LHCN-M2 (cell line): ENCODE measurements at places on chromosomes 2 and 18. TPM values are rescaled to one million over a fixed set of nuclear protein-coding genes. Genes with fewer than 3 reads are reported as not detected.

DNA sequence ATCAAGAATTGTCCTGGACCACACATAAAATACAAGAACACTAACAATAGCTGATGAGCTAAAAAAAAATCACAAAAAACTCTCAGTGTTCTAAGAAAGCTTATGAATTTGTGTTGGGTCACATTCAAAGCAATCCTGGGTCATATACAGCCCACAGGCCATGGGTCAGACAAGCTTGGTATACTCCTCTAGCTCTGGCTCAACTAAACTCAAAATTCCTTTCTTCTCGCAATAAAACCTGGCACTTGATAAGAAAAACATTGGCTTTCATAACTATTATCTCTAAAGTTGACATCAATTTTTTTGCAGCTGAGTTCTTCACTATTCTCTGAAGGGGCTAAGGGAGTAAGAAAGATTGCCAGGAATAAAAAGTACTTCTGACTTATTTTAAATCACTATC lies 38.3 kb downstream of the FBXO48 start:
- no peak for DNase-seq

- DNase-seq = no peak
Measured at GRCh38 chr2:217538719-217539118, 464.1 kb downstream of the TNS1 start.

Gene GPR45
- total RNA-seq = not detected in 2 replicates

- no peak for DNase-seq
Measured at GRCh38 chr2:152693033-152693432, 24.2 kb downstream of the PRPF40A start.

DNA sequence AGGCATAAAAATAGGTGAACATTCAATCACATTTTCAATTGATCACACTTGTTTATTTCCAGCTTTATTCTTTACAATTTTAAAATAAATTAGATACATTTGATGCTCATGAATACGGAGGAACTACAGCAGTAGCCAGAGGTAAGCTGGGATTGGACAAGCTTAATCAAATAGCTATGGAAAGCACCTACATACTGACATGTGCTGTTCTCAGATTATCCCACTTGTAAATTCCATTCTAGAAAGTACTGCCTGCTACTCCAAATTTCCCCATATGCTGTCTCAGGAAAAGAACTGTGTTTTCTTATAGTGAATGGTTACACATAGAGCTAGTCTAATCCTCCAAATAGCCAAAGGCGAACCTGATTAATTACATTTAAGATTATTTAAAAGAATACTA lies 24.2 kb downstream of the PELI1 start:
- no peak for DNase-seq

DNA sequence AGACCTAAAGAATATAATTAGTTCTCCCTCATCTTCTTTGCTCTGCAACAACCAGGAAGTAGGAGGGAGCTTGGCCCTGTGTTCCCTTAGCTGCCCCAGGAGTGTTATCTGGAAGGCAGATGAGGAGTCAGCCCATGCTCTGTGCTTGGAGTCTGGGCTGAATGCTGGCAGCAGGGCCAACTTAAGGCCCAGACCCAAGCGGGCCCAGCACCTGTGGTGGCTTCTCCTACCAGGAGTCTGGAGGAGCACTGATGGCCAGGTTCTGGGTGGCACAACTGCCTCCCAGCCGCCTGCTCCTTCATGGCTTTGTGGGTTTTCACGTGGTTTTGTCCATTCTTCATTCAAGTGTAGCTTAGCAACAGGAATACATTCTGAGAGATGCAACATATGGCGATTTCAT lies 1910.7 kb upstream of the LRRTM1 start:
- no peak for DNase-seq
